ENCODE measurements at places on chromosomes 12 and 14.

- no peak for DNase-seq
Measured at GRCh38 chr12:83818881-83819280, 1093.7 kb downstream of the SLC6A15 start.

GRCh38 chr12:30111719-30112118 lies 328.0 kb upstream of the TMTC1 start:
- no peak for DNase-seq

DNA sequence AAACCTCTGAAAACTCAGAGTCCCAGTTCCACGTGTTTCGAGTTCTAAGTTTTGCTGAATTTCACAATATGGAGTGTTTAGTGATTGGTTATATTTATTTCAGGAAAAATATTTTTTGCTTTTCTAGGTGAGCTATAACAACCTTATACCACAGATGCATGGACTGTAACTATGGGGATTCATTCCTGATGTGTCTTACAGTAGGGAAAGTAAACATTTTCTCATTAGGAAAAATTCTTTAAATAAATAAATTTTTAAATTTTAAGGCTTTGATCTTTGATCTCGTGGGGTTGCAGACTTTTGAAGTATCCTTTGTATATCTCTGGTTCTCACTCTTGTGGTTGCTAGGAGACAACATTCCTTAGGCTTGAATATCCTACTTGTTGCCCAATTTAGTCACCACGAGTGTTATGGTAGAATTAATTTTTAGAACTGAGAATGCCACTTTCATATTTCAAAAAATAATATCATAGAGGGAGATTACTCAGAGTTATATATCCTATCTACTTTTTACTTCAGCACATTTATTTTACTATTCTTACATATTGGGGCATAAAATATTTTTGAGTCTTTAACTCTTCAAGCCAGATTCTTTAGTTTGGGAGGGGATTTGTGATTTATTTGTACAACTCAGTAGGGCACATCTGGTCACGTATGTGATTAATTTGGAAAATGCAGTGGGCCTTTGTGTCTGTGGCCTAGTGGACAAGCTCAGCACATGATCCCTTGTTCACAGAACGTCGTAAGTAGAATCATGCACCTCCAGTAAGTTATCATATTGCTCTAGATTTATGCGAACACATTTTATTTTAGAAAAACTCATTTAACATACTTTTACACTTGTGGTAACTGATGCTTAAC lies 224.0 kb downstream of the TTC6 start:
- DNase-seq, result no peak

- DNase-seq, result no peak
Measured at GRCh38 chr12:22904485-22904884, 279.5 kb downstream of the ETNK1 start.

DNA sequence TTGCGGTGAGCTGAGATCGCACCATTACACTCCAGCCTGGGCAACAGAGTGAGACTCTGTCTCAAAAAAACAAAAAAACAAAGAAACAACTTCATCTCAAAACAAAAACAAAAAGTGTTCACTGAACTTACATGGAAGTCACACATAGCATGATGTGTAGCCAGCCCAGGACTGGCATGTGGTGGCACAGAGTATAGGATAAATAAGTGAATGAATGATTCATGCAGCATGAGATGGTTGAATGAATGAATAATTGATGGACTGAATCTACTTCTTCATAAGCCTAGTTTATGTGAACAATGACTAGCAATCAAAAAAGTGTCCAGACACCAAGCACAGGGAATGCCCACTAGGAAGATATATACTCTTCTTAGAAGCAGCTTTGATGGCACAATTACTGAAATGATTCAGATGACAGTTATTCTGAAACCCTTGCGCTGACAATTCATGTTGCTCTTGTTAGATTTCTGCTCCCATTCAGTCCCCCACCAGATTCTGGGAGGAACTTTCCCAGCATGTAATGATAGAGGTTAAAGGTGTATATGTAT lies 31.6 kb upstream of the SERPINA6 start:
- no peak for DNase-seq

DNA sequence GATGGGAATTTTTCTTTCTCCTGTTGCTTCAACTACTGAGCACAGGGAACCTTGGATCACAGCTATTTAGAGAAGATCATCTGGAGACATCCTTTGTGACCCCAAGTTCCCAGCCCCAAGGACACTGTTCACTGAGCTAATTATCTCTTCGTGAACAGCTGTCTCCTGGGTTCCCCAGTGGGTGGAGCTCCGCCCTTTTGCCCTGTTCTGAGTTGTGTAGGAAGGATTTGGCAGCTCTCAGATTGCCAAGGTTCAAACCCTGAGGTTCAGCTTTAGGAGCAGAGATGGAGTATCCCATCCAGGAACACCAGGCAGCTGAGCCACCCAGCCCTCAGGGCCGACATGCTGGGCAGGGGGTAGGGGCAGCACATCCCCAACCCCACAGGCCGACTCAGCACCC lies 32.0 kb downstream of the NGB start:
- DNase-seq, result no peak

DNA sequence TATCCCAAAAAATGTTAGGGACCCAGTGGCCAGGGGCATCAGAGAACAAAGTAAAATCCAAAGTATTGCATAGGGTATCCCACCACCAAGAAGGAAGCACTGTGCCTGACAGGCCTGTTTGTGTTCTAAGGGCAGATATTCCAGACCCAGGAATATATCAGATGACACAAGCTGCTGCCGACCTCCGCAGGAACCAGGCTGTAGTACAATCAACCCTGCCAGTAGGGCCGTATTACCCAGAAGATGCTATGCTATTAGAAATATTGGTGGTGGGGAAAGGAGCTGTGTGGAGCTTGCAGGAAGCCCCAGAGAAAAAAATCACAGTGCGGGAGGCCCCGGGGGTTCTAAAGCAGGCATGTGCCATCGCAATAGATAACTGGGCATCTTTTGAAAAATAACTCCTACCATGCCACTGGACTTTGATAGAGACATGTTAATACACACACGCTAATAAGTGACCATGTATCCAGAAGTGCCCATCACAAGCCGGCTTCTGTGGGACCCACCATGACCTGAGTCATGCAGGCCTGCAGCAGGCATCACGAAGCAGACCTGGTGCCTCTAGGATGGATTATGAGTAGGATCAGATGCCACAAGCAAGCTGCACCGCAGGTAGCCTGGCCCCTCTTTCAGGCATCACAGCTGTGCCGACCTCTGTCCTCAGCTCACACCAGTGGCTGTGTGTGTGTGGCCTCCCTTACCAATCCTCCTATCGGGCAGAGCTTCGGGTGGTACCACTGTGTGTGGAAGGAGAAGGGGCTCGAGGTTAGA lies 242.7 kb downstream of the BCL11B start:
- no peak for DNase-seq

- no peak for DNase-seq
Measured at GRCh38 chr14:99157246-99157645, 114.8 kb downstream of the BCL11B start.

DNA sequence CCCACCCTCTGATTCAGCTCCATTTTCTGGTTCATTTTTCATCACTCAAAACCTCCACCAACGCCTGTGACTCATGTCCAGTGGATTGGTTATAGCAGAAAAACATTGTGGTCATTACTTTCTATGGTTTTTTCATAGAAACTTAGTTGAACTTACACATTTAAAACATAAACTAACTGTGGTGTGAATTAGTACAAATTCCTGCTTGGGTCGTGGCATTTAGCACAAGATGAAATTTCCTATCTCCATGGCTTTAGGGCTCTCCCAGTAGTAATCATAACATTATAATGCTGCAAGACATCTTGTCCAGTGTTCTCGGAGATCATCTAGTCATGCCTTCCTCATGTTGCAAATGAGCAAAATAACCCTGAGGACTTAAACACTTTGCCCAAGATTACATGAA lies 7.1 kb downstream of the RNASE7 start:
- DNase-seq, result no peak

DNA sequence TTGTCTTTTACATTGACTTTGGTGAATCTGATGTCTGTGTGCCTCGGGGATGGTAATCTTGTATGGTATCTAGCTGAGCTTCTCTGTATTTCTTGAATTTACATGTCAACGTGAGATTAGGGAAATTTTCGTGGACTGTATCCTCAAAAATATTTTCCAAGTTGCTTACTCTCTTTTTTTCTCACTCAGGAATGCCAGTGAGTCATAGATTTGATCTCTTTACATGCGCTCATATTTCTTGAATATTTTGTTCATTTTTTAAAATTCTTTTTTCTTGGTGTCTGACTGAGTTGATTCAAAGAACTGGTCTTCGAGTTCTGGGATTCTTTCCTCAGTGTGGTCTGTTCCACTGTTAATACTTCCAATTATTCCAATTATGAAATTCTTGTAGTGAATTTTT lies 207.7 kb downstream of the RAD51B start:
- DNase-seq, result no peak

DNA sequence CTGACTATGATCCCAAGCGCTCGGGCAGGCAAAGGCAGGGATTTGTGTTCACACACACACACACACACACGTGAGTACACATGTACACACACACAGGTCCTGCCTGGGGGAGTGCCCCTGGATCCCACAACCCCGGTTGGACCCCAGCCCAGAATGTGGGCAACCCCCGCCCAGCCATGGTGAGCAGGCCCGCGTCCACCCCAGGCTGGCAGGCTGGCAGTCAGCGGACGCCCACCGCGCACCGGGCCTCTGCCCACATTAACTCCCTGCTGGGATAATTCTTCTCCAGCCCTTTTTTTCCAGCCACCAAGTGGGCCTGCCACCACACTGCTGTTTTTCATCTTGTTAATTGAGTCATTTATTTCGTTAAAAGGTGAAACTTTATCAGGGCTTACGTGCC lies 256.2 kb downstream of the BCL11B start:
- DNase-seq, result no peak

DNA sequence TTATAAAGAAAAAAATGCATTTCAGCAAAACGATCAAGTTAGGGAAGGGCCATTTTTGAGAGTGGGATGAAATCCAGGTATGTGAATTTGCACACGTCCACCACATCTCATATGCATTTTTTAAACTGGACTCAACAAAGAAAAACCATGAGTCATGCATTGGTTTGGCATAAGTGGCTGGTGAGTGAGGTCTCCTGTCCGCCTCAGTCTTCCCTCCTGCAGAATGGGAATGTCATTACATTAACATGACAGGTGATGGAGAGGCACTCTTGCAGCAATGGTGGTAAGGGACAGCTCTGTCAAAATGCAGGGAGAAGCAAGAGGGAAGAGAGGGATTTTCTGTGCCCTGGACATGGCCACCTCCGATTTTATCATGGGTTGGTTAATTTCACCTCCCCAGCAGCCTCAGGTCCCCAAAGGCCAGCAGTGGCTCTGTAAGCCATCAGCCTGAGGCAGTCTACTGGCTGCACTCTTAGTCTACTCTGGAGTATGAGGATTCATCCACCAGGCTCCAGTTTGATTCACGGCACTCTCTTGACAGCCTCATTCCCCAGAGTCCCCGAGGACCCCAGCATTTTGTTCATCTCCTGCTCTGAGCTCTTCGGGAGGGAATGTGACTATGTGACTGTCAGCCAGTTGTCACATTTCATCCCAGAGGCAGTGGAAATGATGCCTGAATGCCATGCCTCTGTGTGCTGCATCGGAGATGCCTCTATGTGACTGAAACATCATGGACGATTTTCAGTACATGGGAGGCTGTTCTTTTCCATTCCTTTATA lies 17.1 kb upstream of the PWP1 start:
- no peak for DNase-seq

- DNase-seq, result no peak
Measured at GRCh38 chr14:105119408-105120025, 49.1 kb downstream of the JAG2 start.

GRCh38 chr12:107368586-107368985 lies 275.2 kb upstream of the CRY1 start:
- DNase-seq, result no peak

GRCh38 chr14:89430391-89431236 lies 13.6 kb upstream of the FOXN3 start:
- DNase-seq, result no peak

DNA sequence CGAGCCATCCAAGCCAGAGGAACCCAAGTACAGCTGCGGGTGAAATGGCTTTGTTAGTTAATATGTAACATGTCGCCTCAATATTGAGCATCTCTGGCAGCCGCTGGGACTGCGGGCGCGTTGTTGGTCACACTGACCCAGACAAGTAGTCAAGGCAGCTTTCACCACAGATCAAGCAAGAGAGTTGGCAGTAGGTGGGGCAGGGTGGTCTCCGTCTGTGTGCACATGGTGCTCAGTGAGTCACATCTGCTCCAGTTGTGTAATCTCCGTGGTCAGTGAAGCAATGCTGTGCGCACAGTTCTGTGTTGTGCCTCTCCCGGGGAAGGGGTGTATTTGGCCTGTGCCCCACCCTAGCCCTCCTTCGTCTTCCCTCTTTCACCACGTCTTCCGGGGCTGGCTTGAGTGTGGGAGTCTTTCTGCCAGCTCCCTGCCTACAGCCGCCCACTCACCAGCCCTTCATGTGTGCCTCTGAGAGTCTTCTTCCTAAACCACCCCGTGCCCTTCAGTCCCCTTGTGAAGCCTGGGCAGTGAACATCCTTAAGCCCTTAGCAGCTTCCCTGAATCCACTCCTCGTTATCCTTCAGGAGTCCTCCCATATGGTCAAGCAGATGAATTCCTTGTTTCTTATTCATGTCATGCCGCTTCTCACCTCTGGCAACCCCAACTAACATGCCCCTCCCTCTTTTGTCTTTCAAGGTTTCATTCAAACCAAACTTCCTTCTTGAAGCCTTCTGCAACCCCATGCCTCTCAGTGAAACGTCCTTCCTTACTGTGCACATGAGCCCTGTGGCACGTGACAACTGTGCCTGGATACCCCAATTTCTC lies 242.1 kb downstream of the CACNA1C start:
- no peak for DNase-seq

- no peak for DNase-seq
Measured at GRCh38 chr14:40139657-40140056, 707.4 kb upstream of the FBXO33 start.

DNA sequence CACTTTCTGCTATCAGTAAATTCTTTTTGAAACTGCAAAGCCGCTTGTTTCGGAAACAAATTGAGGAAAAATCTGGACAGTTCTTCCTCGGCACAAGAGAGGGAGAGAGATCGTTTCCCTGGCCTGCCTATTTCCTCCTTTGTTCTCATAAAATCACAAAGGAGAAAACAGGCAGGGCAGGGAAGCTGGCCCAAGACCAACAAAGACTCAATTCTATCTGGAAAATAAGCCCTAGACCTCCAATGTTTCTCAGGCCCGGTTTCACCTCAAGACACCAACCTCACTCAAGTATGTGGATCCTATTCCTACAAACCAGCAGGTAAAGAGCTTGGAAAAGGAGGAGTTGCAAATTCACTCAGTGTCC lies 19.5 kb downstream of the DICER1 start:
- no peak for DNase-seq

Measured in stimulated activated CD8-positive, alpha-beta memory T cell treated with anti-CD3 and anti-CD28 coated beads, Interleukin-7, amount 100 ng/mL, for 48 hours (primary cell).